ENCODE measurements at places on chromosomes 1 and 21.

- no peak for DNase-seq
Measured at GRCh38 chr1:240495601-240496000, 116.4 kb downstream of the GREM2 start.

- DNase-seq = no peak
Measured at GRCh38 chr1:178076607-178077006, 17.3 kb upstream of the RASAL2 start.

DNA sequence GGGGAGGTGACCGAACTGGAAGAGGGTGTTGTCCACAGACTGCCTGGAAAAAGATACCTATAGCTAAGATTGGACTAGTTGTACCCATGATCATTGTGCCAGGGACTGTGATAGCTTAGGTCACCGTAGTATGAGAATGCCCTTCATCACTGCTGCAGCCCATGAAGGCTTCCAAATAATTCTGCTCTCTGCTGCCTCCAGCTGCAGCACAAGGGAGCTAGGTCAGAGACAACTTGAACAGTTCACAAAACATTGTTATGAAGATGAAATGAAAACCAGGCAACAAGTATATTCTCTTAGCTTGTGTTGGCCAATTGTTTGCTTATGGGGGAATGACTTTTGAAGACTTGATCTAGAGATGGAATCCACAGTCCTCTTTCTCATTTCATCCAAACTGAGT, 246.7 kb downstream of the MRPL39 start:
- no peak for DNase-seq

GRCh38 chr1:99173900-99174299, 90.4 kb upstream of the PLPPR4 start:
- no peak for DNase-seq

- DNase-seq = no peak
Measured at GRCh38 chr1:109981004-109981335, 3.6 kb upstream of the AHCYL1 start.

- DNase-seq = no peak
Measured at GRCh38 chr1:112470966-112471365, 37.8 kb upstream of the WNT2B start.

- DNase-seq = no peak
Measured at GRCh38 chr1:110750562-110750961, 75.8 kb upstream of the KCNA3 start.

DNA sequence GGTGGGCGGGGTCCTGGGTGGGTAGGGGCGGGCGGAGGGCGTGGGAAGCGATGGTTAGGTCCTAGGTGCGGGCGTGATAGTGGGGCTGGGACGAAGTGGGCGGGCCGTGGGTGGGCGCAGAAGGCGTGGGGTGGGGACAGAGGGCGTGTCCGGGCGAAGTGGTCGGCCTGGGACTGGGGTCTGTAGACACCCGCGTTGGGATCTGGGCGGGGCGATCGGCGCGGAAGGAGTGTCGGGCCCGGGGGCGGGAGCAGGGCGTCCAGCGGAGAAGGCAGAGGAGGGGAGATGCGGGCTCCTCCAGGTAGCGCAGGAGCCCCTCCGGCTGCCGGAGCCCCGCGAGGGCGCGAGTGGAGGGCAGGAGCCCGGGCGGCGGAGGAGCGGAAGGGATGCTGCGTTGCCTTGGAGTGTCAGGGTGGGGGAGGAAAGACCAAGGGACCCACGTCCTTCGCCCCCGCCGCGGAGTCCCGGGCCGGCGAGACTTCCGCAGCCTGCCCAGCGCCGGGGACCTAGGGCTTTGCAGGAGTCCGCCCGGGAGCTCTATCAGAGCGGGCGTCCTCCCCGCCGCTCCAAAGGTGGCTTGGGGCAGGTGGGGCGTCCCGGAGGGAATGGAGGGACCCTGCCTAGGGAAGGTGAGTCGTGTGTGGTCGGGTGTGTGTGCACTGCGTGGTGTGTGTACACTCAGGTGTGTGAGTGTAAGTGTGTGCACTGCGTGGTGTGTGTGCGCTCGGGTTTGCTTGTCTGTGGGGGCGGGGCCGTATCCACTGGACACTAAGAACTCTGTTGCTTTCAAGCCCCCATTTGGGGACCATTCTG, 27.0 kb upstream of the PRSS38 start:
- no peak for DNase-seq

DNA sequence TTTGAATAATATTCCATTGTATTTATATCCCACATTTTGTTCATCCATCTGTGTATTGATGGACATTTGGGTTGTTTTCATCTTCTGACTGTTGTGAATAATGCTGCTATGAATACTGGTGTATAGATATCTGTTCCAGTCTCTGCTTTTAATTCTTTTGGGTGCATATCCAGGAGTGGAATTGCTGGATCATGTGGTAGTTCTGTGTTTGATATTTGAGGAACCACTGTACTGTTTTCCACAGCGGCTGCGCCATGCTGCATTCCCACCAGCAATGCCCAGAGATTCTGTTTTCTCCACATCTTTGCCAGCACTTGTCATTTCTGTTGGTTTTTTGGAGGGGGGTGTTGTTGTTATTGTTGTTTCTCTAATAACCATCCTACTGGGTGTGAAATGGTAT, 131.6 kb upstream of the KIF26B start:
- no peak for DNase-seq

DNA sequence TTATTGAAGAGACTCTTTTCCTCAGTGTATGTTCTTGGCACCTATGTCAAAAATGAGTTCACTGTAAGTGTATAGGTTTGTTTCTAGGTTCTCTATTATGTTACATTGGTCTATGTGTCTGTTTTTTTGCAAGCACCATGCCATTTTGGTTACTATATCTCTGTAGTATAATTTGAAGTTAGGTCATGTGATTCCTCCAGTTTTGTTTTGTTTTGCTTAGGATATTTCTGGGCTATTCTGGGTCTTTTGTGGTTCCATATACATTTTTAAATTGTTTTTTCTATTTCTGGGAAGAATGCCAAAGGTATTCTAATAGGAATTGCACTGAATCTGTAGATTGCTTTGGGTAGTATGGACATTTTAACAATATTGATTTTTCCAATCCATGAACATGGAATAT, 13.2 kb downstream of the TMED5 start:
- DNase-seq = no peak

DNA sequence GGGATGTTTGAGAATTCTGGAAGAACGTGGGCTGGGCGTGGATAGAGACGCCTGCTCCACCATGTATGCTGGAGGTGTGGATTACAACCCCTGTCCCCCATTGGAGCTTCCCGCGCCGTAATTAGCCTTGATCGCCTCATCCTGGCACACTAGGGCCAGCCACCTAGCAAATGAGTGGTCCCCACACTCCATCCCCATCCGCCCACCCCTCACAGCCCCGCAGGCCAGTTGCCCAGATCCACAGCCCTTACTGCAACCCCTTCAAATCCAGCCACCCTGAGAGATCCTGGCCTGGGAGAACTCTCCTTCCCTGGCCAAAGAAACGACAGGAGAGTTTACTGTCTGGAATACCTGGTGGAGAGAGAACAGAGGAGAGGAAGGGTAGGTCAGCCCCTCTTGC, 375 bp upstream of the GJA4 start:
- DNase-seq = no peak

- DNase-seq = no peak
Measured at GRCh38 chr1:11352816-11353799, 80.1 kb downstream of the UBIAD1 start.

DNA sequence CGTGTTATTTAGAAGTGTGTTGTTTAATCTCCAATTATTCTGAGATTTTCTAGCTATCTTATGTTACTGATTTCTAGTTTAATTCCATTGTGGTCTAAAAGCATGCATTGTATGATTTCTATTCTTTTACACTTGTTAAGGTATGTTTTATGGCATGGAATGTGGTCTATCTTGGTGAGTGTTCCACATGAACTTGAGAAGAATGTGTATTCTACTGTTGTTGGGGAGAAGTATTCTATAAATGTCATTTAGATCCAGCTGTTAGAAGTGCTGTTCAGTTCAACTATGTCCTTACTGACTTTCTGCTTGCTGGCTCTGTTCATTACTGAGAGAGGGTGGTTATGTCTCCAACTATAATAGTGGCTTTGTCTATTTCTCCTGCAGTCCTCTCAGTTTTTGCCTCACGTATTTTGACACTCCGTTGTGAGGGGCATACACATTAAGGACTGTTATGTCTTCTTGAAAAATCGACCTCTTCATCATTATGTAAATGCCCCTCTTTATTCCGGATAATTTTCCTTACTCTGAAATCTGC, 12.0 kb upstream of the PLA2G5 start:
- DNase-seq = no peak

GRCh38 chr1:156571261-156571852, 1.0 kb downstream of the IQGAP3 start:
- no peak for DNase-seq

- DNase-seq = no peak
Measured at GRCh38 chr1:56566994-56567393, 12.4 kb downstream of the PLPP3 start.

DNA sequence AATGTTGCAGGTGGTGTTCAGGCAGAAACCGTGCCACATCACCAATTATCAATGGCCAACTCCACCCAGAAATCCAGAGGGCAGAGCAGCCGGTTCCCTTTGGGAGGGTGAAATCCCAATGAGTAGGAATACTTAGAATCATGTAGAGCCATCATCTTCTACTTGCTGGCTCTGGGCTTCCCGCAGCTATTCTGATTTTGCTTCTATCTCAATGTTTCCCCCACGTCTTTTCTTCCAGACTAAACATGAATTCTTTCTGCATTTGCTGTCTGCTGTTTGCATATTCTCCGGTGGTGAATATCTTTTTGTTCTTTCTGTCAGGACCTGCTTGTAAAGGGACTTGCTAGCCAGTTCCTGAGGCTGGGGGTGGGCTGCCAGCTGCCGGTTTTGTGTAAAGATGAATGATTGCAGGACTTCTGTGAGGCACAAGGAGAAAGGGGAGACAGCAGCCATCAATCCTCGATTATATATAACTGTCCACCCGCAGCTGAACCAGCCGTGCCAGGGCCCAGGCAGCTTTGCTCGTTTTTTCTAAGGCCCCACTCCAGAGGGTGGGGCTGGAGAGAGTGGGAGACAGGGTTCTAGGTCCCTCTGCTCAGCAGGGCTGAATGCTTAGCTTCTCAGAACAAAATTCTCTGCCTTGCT, 33.2 kb downstream of the PRAMEF20 start:
- DNase-seq = no peak

- no peak for DNase-seq
Measured at GRCh38 chr1:229406798-229407197, 27.1 kb downstream of the ACTA1 start.

- DNase-seq = no peak
Measured at GRCh38 chr1:36512842-36513241, 30.1 kb upstream of the CSF3R start.

GRCh38 chr1:1910651-1911331, 4.3 kb upstream of the CALML6 start:
- DNase-seq = no peak

GRCh38 chr1:82549841-82550240, 749.1 kb downstream of the ADGRL2 start:
- no peak for DNase-seq

DNA sequence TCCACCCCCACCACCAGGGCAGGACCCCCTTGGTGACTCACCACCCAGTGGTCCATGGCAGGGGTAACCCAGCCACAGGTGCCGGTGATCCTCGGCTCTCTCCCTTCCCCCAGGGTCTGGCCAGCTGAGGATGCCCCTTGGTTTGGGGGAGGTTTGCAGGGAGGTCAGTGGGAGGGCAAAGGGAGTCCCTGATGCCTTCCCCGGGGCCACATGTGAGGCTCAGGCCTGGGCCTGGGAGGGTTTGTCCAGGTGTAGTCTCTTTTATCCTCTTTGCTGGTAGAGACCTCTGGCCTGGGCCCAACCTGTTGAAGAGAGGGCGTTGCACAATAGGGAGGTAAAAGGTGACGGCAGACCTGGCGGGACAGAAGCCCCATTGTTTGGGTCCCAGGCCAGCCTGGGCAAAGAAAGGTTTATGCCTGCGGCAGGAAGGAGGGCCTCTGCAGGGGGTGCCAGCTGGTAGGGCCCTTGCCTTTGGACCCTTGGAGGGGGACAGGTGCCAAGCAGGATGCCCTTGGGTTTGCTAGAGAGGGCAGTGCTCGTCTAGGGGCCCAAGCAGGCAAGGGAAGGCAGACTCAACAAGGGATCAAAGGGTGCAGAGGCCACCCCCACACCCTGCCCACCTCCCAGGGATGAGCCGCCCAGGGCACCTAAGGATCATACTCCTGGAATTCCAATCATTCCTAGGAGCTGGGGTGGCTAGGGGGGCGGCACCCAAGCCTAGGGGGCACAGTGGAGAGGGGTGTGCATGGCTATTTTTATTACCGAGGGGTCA, 760 bp upstream of the TINAGL1 start:
- DNase-seq = no peak

DNA sequence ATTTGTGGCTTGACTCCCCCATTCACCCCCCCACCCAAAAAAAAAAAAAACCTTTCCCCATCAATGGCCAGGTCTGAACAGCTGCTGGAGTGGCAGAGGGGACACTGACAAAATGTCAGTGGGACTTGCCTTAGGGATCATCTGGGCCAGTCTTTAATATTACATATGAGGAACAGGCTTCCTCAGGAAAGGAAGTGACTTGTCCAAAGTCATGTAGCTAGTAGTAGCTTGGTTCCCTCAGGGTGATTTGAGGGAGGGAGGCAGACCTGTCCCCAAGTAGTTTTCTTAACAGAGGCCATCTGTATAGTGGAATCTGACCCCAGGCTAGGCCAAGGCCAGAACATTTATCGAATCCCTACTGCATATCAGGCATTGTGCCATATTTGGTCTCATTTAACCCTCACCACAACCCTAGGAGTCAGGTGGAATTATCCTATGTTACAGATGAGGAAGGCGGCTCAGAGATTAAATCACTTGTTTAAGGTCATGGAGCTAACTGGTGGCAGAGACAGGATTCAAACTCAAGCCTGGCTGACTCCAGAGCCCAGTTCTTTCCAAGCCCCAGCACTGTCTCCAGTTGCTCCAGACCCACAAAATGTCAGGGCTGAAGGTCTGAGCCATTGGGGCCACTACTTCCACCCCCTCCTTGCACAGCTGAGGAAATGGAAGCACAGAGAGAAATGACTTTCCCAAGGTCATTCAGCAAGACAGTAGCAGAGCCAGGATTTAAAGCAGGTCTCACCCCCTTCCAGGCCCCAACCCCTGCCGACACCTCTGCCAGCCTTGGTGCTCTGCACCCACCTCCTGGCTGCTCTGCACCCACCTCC, 10.4 kb downstream of the ZBTB7B start:
- DNase-seq = no peak

GRCh38 chr1:20719871-20720620, 2.2 kb upstream of the KIF17 start:
- no peak for DNase-seq

GRCh38 chr1:167641786-167642500, 11.9 kb downstream of the RCSD1 start:
- DNase-seq = no peak

DNA sequence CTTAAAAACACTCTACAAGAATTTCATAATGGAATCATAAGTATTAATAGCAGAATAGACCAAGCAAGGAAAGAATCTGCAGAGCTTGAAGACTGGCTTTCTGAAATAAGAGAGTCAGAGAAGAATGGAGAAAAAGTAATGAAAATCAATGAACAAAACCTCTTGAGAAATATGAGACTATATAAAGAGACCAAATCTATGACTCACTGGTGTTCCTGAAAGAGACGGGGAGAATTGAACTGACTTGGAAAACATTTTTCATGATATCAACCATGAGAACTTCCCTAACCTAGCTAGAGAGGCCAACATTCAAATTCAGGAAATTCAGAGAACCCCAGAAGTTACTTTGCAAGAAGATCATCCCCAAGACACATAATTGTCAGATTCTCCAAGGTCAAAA, 85.6 kb downstream of the GDAP2 start:
- no peak for DNase-seq
